Activated CD4-positive, alpha-beta T cell treated with anti-CD3 and anti-CD28 coated beads for 24 hours (primary cell): ENCODE measurements at places on chromosomes 13 and 19.

DNA sequence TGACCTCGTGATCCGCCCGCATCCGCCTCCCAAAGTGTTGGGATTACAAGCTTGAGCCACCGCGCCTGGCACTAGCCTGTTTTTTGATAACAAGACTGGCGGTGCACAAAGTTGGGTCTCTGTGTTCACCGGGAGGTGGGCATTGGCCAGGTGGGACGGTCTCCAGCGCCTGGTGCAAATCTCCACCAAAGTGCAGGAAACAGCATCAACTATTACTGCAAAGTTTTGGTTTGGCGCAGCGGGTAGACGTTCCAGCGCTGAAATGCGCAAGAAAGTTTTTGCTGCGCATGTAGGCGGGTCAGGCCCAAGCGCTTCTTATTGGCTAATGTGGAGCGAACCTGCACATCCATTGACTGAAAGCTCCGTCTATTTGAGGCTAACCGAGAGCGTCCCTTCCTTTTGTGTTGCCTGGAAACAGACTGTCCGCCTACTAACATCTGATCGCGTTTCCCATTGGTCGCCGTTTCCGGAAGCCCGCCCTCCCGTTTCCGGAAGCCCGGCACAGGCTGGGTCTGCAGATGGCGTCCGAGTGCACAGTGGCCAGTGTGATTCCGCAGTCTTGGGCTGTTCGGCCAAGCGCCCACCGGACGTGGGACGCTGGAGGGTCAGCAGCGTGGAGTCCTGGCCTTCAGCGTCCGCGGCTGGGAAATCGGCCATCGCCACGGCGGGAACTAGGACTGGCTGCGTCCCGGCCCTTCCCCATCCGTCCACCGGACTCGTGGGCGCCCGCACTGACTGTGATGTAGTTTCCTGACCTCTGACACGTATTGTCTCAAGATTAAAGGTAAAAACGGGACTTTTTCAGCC is 53.3 kb upstream of the ZNF527 start:
- peak; percentile 82 for DNase-seq

GRCh38 chr19:51366389-51367254 is 434 bp upstream of the ETFB start:
- DNase-seq: peak; percentile 91

DNA sequence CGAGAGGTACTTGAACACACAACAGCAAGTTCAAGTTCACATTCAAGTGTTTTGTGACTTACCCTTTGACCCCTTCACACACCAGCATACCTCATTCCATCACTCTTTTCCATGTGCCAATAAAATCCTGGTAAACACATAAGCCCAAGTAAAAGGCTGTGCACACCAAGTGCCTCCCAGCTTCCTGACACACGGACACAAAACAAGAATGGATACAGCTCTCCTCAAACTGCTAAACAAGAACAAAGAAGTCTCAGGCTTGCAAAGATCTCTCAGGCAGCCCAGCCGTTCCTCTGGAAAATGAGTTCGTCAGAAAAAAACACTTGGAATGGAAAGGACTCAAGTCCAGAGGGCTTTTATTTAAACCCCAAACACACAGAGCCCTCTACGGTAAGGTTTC is 83.7 kb downstream of the NUFIP1 start:
- no peak for DNase-seq

GRCh38 chr13:109381546-109382180 is 404.7 kb downstream of the IRS2 start:
- no peak for DNase-seq

- no peak for DNase-seq
Measured at GRCh38 chr13:32409561-32410421, 18.1 kb downstream of the N4BP2L1 start.

- peak; percentile 66 for DNase-seq
Measured at GRCh38 chr19:11587302-11587974, 9.8 kb upstream of the ZNF627 start.
